ENCODE measurements at places on chromosomes 1 and 21.

- DNase-seq: peak; percentile 30
These were observed 30.1 kb upstream of the KCNK2 start for GRCh38 chr1:215052256-215053015.

DNA sequence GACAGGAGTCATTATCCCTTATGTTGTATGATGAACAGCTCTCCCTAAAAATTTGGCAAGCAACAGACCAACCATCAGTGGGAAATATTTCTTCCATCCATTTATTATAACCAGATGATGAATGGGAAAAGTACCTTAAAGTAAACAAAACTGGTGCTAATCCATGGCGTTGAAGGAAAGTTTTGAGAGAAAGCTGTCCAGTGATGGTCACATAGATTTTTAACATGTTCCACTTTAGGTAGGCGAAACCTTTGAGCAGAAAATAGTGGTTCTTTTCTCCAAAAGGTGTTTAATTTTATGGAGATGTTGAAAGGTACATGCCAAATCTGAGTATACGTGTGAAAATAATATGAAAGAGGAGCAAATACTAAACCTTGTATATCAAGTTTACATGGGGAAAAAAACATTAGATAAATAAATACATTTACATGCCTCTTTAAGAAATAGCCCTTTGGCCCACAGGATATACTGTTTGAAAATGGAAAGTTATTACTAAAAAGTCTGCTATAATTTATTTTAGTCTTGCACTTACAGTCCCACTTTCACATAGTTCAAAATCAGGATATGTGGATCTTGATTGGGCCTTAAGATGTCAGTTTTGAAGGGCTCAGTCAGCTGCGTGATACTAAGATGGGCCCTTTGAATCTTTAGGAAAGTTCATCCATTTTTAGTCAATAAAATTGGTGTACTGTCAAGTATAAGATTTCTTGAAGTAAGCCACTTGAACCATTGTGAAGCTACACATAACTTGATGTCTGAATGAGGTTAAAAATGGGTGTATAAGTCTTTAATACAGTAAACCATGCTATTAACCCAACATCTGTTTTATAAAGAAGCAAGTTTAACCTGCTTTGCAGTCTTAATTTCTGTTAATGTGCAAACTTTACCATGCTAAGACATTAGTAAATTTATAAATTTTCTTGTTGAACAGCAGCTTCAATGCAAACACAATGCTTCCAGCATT is 10.5 kb downstream of the RPL5 start:
- no peak for DNase-seq

DNA sequence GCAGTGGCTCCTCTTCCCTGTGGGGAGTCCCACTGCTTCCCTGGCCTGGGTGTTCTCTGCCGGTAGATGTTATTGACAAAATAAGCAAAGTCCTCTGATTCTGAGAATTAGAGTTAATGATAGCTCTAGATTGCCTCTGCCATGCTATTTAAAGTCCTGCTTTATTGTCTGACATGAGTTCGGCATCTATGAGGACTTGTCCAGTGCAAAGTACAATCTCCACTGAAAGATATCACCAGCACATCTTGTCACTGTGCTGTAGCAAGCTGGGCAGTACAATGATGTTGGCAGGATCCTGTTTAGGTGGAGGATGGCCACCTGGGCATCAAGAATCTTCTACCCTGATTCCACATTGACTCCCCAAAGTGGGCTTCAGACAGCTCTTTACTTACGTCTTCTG is 54.0 kb upstream of the ATP5PO start:
- DNase-seq: no peak

- DNase-seq: no peak
These were observed 46.5 kb upstream of the KIF26B start for GRCh38 chr1:245108246-245108645.

- DNase-seq: no peak
These were observed 418.8 kb downstream of the DISC1 start for GRCh38 chr1:232045139-232045994.

DNA sequence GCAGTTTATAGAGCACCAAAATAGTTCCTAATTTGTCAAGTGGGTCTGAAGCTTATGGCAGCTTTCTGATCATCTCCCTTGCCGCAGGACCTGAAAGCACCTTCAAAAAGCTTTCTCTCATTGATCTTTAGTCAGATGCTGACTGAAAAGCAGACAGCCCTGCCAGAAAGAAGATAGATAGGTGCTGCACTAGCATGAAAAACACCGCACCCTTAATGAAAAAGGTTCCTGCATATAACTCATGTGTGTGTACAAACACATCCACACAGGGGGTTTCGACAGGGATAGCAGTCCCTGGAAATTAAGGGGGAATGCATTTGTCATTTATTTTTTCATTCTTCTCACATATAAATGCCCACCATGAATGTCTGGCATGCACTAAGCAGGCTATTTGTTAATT is 361.7 kb upstream of the SNX7 start:
- no peak for DNase-seq

- no peak for DNase-seq
These were observed 48.1 kb upstream of the NRIP1 start for GRCh38 chr21:15112858-15113257.

- no peak for DNase-seq
These were observed 91.1 kb upstream of the CACHD1 start for GRCh38 chr1:64378826-64379225.

- peak; percentile 29 for DNase-seq
These were observed 33.8 kb upstream of the RPL11 start for GRCh38 chr1:23657659-23658275.

DNA sequence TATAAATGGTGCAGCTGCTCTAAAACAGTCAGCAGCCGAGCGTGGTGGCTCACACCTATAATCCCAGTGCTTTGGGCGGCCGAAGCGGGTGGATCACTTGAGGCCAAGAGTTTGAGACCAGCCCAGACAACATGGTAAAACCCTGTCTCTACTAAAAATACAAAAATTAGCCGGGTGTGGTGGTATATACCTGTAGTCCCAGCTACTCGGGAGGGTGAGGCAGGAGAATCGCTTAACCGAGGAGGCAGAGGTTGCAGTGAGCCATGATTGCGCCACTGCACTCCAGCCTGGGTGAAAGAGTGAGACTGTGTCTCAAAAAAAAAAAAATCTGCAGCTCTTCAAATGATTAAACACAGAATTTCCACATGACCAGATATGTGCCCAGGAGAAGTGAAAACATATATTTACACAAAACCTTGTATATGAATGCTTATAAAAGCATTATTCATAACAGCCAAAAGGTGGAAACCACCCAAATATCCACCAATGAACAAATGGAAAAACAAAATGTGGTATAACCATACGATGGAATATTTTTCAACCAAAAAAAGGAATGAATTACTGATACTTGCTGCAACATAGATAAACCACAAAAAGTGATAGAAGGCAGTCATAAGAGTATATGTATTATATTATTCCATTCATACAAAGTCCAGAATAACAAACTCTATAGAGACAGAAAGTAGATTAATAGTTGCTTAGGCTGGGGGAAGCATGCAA is 14.1 kb downstream of the EPS15 start:
- no peak for DNase-seq

- no peak for DNase-seq
These were observed 84.7 kb downstream of the RIPK4 start for GRCh38 chr21:41681939-41682718.

DNA sequence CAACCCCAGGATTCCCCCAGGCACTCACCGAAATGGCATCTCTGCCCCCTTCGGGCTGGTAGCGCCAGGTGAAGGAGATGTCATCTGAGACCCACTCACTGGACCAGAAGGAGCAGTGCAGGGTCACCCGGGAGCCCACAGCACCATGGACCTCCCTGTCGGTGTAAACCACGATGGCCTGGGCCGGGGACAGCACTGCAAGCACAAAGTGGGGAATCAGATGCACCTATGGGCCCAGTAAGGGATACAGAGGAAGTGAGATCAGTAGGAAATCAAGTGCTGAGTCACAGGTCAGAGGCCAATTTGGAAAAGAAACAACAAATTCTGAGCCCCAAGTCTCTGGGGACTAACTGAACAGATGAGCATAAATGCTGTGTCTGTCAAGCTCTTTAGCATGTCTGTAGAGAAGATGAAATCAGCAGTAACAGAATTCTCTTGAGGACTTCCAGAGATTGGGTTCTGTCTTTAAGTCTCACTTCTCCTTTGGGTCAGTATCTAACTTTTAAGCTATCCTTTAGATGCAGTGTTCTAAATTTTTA is 2.5 kb downstream of the MPZ start:
- DNase-seq: peak; percentile 36

- DNase-seq: no peak
These were observed 150.3 kb upstream of the IRF2BP2 start for GRCh38 chr1:234760303-234760723.

GRCh38 chr1:219703368-219703639 is 90.4 kb upstream of the ZC3H11B start:
- DNase-seq: no peak

- no peak for DNase-seq
These were observed 104.4 kb upstream of the KCNK1 start for GRCh38 chr1:233509526-233509925.
